ENCODE measurements at places on chromosomes 13 and 19.

DNA sequence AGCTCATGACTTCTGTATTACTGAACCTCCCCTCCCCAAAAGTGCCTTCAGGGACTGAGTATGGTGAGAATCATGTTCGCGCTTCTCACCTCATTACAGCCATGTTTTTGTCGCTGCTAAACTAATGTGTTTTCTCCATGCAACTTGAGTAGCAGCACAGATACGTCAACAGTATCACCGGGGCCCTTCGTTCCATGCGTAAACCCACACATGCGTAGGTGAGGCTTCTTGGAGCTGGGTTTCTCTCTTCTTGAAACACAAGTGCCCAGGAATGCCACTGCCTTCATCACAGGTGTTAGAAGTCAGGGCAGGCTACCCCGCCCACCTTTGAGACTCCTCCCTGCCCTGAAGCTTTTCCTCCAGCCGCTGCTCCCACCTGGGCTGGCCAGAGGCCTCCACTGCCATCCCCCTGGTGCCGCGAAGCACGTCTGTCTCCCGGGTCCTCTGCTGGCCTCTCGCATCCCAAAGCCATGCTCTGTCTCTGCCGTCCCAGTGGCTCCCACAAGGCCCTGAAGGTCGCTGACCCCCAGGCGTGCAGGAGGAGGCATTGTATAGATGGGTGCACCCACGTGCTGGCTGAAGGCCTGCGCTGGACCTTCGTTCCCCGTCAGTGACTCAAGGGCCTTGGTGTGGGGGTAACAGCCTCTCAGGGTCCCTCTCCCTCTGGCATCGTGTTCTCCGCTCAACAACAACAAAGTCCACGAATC lies 135.3 kb upstream of the MCF2L start:
- DNase-seq = no peak

DNA sequence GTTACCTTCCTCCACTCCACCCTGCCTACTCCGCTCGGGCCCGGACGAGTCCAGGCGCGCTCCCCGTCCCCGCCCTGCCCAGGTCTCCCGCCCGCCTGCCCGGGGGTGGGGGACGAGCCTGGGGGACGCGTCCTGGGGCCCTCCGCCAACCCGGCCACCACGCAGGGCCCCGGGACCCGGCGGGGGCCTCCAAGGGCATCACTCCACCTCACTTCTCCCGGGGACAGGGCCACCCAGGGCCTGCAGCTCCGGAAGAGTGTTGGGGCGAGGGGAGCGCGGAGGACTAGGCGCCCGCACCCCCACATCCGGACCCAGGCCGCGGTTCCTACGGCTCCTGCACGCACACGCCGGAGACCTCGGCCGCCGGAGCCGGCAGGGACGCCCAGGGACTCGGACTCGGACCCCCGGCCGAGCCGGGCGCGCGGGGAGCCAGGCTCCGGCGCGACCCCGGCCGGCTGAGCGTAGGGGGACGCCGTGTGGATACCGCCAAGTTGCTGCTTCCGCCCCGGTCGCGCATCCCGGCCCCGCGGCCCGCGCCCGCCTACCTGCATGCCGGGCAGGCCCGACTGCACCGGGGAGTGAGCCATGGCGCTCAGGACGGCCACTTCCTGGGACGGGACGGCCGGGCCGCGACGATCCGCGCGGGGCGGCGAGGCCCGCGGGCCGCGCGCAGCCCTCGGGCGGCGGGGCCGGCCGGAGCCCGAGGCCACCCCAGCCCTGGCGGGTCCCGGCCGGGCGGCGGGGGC lies 534 bp downstream of the STK24 start:
- no peak for DNase-seq

DNA sequence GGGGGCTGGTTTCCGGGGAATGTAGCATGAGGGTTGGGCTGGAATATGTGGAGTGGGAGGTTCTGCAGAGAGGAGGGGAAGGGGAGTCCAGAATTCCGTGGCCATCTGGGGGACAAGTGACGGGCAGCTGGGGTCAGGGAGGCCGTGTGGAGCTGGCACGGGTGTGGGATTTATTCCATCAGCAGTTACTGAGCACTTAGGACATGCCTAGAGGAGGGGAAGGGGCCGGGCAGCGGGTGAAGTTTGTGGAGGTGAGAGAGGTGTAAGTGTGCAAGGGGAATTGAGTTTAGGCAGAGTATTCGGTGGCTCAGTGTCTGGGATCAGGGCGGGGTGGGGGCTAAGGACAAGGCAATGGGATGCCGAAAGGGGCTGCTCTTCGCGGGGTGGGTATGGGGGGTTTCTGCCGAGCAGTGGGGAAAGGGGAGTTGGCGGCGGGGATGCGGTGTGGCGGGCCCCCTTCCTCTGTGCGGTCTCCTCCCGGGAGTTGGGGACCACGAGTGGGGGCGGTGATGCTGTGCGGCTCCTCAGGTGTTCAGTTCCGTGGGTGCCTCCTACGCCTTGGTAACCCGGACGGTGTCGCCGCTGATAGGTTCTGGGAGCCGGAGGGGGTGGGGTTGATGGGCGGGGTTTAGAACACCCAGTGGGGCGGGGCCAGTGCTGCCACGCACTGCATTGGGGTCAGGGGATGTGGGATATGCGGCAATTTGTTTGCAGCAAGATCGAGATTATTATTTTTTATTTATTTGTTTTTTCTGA lies 5.4 kb downstream of the CCDC61 start:
- no peak for DNase-seq

- DNase-seq = peak; percentile 77
Measured at GRCh38 chr13:42996584-42996983, 4.5 kb upstream of the EPSTI1 start.

- peak; percentile 46 for DNase-seq
Measured at GRCh38 chr19:7772752-7773291, 9.8 kb downstream of the CLEC4M start.

GRCh38 chr19:4232614-4233281 lies 3.4 kb downstream of the EBI3 start:
- no peak for DNase-seq

DNA sequence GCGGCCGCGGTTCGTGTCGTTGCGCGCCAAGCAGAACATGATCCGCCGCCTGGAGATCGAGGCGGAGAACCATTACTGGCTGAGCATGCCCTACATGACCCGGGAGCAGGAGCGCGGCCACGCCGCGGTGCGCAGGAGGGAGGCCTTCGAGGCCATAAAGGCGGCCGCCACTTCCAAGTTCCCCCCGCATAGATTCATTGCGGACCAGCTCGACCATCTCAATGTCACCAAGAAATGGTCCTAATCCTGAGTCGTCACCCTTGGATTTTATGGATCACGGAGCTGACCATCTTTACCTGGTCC lies 475 bp downstream of the MRPL57 start:
- no peak for DNase-seq

GRCh38 chr19:47143322-47144073 lies 12.9 kb downstream of the SAE1 start:
- DNase-seq = no peak

- DNase-seq = no peak
Measured at GRCh38 chr13:71303144-71303543, 563.9 kb downstream of the DACH1 start.

DNA sequence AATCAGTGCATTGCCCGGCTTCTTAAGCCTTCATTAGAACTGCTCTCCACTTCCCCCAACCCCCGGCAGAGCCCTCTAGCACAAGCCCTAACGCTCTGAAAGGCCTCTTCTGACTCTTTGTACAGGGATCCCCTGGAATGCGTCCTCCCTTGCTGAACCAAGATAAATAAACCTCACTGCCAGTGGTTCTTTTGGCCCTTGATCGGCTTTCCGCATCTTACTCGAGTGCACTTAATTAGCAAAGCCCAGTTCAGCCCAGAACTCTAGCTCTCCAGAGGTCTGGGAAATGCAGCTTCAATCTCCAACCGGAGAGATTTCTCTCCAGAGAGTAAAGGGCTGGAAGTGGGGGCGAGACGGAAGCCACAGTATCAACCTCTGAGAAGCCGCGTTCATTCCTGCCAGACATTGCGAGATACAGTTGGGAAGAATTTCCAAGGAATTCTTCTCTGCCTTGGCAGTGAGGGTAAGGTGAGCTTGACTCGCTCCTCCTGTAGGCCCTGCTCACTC lies 8.7 kb upstream of the ZNF444 start:
- DNase-seq = peak; percentile 64

- DNase-seq = no peak
Measured at GRCh38 chr19:40908976-40909375, 26.9 kb upstream of the CYP2A7 start.

DNA sequence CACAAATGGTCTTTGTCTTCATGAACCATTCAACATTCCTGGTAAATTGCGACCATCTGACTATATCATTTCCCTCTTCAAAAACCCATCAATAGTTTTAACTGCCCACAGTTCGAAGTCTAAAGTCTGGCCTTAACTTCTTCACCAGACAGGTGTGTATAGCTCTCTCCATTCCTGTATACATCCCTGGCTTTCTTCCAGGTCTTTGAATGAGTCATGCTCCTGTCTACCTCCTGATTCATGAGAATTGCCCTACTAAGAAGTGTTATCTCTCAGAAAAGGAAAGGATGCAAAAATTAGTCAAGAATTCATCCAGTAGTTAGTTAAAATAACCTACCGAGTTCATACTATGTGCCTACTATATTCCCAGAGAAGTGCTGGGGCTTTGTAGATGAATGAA lies 225.0 kb downstream of the TBC1D4 start:
- DNase-seq = peak; percentile 29

DNA sequence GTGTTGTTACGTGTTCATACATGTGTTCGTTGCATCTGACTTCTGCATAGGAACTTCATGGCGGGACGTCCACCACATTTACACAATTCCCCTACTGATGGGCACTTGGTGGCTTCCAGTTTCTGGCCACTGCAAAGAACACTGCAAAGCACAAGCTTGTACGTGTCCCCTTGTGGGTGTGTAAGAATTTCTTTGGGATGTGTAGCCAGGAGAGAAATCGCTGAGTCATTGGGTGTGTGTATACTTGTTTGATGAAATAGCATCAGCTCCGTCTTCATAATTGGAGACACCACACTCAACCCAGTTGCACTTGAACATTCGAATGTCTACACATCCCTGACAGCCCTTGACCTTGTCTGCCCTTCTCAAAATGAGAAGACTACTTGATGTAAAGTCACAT lies 19.2 kb downstream of the KLK5 start:
- peak; percentile 6 for DNase-seq

DNA sequence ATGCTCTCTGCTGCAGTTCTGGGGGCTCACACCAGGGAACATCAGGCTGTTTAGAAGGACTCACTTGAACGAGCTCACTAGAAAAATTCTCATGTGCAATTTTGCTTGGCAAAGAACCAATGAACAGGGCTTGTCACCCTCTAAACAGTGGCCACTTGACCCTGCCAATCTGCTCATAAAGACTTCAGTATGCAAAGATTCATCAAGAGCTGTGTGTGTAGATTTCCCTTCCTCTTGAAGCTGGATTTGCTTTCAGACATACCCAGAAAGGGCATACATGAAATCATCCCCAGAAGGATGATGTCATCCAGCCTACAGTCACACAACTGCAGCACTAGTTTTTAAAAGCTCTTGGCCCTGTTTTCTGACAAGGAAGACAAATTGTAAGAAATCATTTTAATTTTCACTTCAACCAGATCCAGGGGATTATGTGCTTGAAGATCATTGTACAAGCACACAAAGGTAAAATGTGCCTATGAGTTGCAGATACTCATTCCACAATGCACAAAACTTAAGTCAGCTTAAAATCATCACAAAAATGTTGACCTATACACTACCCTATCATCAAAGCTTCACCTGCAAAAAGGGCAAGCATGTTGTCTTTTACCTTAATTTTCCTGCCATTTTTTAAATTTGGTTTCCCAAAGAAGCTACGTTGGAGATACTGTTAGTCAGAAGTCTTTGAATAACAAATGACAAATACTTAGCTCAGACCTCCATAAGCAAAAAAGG lies 5.2 kb upstream of the STK24 start:
- peak; percentile 75 for DNase-seq

DNA sequence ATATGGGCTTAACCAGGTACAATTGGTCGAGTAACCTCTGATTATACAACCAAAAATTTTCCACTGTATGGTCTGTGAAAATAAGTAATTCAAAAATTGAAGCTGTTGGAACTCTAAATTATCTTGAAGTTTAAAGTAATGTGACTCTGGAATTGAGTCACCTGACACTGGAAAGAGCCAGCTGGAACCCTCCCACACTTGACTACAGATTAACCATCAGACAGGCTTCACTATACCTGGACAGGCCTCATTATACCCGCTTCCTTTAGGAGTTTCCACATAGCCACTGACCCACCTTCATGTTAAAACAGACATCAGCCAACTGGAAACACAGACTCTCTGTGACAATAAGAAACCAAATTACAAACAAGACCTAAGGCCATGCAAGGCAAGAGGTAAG lies 1.3 kb downstream of the ZNF433 start:
- DNase-seq = no peak

DNA sequence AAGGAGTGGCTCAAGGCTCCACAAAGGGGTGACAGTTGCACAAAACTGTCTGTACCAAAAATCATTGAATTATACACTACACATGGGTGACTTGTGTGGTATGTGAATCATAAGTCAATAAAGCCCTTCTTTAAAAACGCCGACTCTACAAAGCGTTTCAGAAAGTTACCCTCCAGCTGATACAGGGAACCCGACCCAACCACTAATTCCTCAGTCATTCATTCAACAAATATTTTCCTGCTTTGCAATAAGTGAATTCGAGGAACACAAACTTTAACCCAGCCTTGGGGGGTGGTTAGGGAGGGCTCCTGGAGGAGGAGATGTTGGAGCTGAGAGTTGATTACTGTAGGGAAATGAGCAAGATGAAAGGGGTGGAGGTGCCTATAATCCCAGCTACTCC lies 32.0 kb downstream of the LTBP4 start:
- peak; percentile 77 for DNase-seq

- DNase-seq = peak; percentile 21
Measured at GRCh38 chr13:80239571-80240255, 101.2 kb downstream of the SPRY2 start.
